ENCODE measurements at places on chromosomes 2 and 18. TPM values are rescaled to one million over a fixed set of nuclear protein-coding genes. Genes with fewer than 3 reads are reported as not detected.

- no peak for DNase-seq
These were observed 71.1 kb downstream of the BIRC6 start for GRCh38 chr2:32427672-32428610.

Gene KRTCAP3
- total RNA-seq = 16.5 TPM

- DNase-seq = peak; percentile 57
These were observed at the start of gene ZNF516 for GRCh38 chr18:76495006-76495370. ZNF516 (minus strand) TSS chr18:76495242; CDS start chr18:76443054, 52,188 bp downstream.

GRCh38 chr18:75977081-75977480 lies 518.0 kb downstream of the ZNF516 start:
- DNase-seq = no peak

Gene CAB39
- 75.7 TPM for total RNA-seq

- DNase-seq = no peak
These were observed 37.7 kb downstream of the TGFA start for GRCh38 chr2:70515938-70516337.
